CD4-positive, alpha-beta memory T cell (primary cell): ENCODE measurements at places on chromosomes 3 and 15.

DNA sequence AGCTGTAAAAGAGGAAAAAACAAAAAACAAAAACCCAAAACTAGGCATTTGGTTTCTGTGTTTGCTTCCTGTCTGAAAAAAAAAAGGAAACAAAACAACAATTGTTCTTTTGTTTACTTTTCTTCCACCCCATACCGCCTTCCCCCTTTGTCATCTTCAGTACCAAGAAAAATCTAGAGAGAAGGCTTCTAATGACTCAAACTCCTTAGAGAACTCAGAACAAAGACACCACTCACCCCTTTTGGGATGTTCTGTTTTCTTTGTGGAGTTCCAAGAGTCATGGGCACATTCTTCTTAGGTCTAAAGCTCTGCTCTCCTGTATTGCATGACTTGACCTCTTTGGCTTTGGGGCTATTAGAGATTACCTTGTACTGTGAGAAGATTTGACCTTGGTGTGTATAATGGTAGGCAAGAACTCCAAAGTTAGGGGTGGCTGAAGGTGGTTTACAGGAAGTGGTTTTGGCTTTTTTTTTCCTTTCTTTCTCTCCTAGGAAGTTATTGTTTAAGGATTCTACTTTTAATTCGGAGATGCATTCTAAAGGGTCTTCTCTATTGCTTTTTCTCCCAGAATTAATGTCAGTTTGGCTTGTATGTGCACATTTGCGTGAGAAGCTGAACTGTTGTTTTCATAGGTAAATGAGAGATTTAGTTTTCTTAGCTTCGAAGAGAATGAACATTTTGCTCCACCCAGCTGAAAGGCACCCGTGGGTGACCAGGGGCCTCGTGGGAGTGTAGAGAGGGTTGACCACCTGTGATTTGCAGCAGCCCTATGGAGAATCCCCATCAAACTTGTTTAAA is 39.5 kb upstream of the ZBTB20 start:
- DNase-seq = no peak

DNA sequence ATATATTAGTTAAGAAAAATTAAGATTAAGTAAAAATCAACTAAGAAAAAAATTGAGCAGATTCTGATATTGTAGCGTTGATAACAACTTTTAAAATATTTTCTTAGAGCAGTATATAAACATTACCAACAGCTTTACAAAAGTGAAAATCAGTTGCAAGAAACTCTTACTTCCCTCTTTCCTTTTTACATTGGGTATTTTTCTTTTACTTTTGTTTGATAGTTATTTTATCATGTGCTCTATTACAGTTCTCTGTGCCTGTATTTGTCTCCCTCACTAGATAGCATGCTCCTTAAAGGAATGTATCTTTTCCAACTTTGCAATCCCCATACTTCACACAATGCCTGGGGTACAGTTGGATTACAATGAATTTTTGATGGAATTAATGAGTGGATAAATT is 87.5 kb upstream of the P3H2 start:
- no peak for DNase-seq

GRCh38 chr15:62071711-62072308 is 5.0 kb downstream of the C2CD4A start:
- no peak for DNase-seq

DNA sequence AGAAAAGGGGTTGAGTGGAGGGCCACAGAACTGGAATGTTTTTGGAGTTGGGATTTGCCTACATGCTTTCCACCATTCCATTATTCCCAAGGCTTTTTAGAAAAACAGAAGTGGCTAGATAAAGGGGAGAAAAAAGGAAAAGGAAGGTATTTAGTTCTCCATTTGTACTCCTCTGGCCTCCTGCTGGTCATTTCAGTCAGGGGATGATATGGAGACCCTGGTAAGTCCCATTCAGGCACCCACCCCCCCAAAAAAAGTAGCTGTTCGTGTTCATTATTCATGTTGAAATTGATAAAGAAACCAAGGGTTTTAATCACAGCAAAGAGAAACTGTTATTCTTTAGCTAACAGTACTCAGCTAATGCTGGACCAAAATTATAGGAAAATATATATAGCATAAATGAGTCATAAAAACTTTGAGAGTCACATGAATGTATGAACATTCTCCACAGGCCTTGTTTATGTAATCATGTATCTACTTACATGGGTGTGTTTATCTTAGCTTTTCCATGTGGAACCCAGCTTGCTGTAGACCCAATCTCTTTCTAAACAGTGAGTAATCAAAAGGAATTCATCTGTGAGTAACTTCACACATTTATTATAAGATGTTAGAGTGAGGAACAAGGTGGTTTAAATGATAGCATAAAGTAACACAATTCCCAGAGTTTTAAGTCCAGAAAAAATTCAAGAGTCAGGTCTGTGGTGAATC is 167.2 kb downstream of the KCNMB2 start:
- DNase-seq = no peak

GRCh38 chr3:196202516-196202970 is 8.7 kb downstream of the ZDHHC19 start:
- DNase-seq = no peak

DNA sequence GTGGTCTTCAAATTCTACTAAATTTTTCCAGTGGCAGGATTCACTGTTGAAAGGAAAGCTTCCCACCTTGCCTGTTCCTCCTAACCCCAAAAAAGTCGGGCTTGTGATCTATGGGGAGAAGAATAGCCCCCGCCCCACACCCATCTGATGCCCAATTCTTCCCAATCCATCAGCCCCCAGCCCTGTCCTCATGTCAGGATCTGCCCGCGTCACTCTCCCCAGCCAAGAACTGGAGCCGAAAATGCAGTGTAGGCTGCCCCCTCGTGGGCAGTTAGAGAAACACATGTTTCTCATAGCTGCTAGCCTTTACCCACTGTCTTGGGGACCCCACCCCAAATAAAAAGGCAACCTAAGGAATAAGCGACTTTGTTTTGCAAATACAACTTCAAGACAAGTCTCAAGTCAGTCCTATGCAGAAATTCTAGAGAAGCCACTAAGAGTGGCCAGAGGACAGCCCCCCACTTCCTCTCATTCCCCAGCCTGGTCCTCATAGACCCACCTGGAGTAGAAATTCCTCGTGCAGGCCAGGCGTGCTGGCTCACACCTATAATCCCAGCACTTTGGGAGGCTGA is 13.0 kb upstream of the CSK start:
- peak; percentile 60 for DNase-seq

DNA sequence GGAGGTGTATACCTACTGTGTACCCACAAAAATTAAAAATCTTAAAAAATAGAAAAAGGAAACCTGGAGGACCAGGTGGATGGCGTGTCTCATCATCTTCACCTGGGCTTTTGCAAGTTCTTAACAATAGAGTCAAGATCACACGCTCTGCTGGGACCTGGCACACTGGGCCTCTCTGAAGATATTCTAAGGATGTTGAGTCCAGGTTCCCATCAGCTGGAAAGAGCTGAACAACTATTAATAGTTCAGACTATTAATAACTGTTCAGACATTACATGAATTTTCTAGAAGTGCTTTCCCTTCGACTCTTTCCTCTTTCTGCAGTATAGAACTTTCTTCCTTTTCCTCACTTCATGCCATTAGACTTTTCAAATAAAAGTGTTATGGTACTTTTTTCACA is 320.2 kb upstream of the IL12A start:
- DNase-seq = no peak

DNA sequence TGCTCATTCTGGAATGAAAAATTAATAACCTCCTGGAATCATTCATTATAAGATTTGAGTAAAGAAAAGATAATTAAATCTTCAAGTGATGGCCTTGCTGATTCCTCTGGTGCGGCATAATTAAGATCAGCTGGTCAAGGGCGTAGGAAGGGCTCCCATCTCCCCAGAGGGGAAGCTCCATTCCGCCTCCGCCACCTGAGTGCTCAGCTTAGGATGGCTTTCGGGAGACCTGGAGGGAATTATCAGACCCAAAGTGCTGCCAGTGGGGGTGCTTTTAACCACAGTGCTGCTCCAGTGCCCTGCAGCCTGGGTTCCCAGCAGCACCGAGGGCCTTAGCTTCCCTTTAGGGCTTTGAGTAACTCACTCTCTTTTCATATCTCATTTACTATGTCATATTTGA is 556.6 kb upstream of the RGMA start:
- DNase-seq = no peak

- DNase-seq = no peak
Measured at GRCh38 chr15:62209821-62210220, 44.7 kb upstream of the C2CD4B start.

DNA sequence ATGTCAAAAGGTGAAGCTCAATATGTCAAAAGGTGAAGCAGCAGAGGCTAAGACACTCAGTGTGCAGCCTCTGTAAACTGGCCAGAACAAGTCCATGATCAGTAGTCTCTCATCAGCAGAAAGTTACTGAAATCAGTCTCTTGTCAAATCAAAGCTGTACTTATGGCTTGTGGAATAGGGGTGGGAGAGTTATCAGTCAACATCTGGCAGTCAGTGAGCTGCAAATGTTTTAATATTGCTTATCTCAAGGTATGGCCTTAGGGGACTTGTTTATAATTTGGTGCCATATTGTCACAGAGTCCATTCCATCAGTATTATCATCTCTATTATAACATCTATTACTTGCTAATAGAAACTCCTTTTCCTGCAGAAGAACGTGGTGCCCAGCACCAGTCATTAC is 14.9 kb upstream of the WDR49 start:
- no peak for DNase-seq

GRCh38 chr3:30221619-30222018 is 384.8 kb upstream of the TGFBR2 start:
- no peak for DNase-seq

DNA sequence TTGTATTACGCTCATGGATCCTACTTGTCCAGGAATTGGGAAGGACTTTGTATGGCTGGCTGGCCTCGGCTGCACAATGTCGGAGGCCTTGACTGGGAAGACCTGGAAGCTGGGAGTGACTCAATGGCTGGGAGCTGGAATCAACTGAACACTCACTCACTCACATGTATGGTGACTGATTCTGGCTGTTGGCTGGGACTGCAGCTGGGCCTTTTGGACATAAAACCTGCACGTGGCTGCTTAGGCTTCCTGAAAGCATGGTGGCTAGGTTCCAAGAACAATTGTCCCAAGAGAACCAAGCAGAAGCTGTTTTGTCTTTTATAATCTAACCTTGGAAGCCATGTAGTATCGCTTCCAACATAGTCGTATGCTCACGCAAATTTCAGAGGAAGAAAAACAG is 38.0 kb upstream of the CMTM8 start:
- DNase-seq = no peak
